NCI-H1092 (cell line): ENCODE measurements at places on chromosomes 1 and 21.

DNA sequence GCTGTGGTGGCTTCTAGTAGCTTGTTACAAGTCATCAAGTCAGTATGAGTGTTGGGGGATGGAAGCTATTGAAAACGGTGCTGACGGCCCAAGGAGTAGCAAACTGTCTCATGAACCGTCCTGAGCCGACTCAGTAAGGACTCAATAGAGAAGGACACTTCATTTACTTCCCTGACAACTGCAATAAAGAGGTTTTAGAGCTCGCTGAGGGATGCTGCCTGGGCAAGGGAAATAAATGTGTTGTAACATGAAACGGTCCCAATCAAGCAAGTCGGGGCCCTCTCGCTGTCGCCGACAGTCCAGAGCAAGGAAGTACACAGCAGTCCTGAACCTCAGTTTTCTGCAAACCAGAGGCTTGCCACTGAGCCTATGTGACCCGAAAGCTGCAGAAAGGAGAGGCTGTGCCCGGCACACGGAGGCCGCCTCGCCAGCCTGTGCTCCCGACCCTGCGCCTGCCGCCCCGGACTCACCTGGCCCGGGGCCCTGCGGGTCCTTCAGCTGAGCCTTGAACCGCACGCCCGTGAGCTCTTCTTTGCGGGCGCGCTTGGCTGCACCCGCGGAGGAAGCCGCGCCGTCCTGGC, 423 bp downstream of the URB1 start:
- DNase-seq: no peak

GRCh38 chr21:26776310-26777021, 68.7 kb downstream of the ADAMTS1 start:
- no peak for DNase-seq

GRCh38 chr1:82837766-82838465, 1037.2 kb downstream of the ADGRL2 start:
- DNase-seq: no peak

DNA sequence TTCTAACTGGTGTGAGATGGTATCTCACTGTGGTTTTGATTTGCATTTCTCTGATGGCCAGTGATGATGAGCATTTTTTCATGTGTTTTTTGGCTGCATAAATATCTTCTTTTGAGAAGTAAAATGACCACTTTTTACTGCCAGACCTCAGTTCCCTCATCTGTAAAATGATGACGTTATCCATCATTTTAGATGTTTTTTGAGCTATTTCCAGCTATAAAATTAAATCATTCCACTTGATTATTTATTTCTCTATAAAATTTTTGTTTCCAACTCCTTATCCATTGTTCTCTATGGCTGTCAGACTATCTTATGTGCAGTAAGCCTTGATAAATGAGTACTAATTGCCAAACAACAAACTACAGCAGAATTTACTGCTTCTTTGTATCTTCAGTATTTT, 33.2 kb downstream of the RGS5 start:
- no peak for DNase-seq

DNA sequence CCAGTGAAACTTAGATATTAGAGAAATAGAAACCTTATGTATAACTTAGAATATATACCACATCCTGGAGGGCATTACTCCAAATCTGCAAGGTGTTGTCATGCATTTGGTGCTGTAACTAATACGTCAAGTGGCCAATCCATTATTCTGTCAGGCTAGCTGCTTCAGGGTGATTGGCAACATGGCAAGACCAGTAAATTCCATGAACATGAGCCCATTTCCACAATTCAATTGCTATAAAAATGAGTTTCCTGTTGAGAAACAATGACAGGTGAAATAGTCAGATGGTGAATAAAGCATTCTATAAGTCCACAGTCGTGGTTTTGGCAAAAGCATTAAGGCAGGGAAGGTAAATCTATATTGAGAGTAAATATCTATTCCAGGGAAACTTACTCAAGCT, 566.0 kb downstream of the ADGRL2 start:
- no peak for DNase-seq

- no peak for DNase-seq
Measured at GRCh38 chr1:75124510-75124909, 9.7 kb upstream of the LHX8 start.

DNA sequence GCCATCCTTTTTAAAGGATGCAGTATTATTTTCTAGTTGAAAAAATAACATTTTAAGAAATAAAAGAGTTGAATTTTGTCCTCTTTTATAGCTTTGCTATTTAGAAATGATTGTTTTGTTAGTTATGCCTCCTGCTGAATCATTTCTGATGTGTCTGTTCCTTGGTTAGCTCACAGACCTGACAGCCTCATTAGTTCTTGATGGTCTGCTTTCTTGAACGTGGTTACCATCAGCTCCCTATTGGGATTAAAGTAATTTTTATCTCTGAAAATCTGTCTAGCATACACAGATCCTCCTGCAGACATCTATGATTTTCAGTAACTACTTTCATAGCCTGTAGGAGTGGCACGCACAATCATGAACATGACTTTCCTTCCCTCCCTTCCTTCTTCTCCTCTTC, 447.6 kb upstream of the B3GALT2 start:
- DNase-seq: no peak

GRCh38 chr1:185249563-185249962, 67.5 kb downstream of the IVNS1ABP start:
- DNase-seq: no peak

DNA sequence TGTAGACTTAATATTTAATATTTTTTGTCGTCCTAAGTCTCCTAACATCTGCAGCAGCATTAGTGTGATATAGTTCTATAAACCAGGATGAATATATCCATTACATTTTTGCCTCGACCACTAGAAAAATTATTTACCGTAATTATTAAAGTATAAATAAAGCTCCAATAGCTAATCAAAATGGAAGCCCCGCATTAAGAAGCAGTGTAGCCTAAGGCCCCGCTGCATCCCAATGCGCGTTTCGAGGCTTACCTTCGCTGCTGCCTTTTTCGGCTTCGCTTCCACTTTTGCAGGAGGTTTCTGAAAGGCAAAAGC, 891 bp downstream of the HMGN1 start:
- DNase-seq: no peak

DNA sequence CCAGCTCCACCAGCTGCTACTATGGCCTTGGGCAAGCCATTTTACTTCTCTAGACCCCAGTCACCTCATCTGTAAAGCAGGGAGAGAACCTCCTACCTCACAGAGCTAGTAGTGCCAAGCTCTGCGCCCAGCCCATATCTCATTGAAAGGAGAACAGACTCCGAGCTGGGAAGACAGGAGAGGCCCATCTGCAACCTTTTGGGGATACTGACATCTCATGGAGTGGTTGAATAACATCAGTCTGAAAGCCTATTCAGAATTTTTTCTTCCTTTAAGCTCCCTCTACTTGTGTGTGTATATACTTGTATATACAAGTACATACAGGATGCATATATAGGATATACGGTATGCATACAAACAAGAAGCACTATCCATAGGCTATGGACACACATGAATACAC, 279.5 kb upstream of the POU3F1 start:
- DNase-seq: no peak

DNA sequence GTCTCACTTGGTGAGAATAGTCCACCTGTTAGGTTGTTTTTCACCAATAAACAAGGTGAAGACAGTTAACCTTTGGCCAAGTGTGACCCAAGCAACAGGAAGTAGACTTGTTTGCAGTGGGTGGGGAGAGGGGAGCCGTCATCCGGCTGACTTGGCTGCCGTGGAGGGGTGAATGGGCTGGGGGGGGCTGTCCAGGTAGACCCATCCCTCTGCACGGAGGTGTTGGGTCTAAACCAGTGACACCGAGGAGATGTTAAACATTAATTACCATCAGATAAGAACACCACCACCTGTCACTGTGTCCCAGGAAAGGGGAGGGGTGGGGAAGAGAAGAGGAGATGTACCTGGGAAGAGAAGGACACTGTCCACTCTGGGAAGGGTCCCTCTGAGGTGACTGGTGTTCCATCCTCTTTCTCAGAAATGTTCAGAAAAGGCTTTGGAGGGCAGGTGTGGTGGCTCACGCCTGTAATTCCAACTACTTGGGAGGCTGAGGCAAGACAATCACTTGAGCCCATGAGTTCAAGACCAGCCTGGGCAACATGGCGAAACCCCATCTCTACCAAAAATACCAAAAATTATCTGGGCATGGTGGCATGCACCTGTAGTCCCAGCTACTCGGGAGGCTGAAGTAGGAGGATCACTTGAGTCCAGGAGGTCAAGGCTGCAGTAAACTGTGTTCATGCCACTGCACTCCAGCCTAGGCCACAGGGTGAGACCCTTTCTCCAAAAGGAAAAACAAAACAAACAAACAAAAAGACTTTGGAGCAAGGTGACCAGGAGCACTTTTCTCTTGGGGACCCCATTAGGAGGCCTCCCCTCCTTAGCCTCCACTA, 6.7 kb upstream of the MYOM3 start:
- no peak for DNase-seq

- no peak for DNase-seq
Measured at GRCh38 chr21:36915014-36915695, 51.3 kb downstream of the HLCS start.

DNA sequence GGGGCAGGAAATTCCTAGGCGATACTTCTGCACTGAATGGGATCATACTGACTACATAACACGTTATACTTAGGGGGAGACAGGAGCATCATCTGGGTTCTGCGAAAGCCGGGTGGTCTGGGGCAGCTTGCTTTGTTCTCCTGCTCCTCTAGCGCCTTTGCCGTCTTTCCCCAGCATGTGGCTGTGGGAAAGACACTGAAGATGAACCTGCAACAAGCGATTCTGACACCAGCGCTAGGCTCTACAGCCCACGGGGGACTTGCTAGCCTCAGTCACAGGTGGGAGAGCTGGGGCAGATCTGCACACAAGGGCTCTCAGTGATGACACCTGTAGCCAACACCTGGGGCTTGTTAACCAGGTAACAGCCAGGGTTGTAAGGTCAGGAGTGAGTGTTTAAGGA, 51.8 kb downstream of the CD46 start:
- no peak for DNase-seq

- no peak for DNase-seq
Measured at GRCh38 chr21:30924146-30924700, 42.8 kb upstream of the KRTAP11-1 start.

GRCh38 chr1:3318329-3318728, 136.1 kb upstream of the ARHGEF16 start:
- DNase-seq: no peak

DNA sequence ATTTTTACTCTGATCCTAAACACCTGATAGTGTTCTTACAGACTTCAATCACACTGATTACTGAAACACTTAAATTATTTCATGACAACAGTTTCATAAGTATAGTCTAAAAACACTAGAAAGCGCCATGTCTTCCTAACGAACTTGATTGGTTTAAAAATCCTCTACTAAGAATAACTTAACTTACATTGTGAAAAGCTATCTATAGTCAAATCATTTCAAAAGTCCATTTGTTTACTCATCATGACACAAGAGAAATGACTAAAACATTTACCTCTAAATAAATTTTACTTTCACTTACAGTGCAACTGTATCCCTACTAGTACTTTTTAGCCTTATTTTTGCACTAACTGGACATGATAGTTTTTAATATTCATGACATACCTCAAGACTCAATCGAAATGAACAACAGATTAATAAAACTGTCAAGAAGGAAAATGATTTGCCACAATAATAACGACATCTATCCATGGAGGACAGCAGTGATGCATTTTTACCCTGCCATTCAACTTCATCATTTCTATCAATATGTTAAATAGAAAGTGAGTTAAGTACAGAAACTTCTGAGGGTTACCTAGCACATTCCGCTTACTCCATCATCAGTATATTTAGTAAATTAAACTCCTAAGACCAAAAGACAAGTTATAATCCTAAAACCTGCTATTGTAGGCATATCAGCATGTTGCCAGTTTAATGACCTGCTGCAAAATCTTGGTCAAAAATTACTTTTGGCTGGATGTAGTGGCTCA, 38.4 kb downstream of the AHCTF1 start:
- DNase-seq: no peak

- DNase-seq: no peak
Measured at GRCh38 chr1:45012639-45013278, 705 bp downstream of the UROD start.

DNA sequence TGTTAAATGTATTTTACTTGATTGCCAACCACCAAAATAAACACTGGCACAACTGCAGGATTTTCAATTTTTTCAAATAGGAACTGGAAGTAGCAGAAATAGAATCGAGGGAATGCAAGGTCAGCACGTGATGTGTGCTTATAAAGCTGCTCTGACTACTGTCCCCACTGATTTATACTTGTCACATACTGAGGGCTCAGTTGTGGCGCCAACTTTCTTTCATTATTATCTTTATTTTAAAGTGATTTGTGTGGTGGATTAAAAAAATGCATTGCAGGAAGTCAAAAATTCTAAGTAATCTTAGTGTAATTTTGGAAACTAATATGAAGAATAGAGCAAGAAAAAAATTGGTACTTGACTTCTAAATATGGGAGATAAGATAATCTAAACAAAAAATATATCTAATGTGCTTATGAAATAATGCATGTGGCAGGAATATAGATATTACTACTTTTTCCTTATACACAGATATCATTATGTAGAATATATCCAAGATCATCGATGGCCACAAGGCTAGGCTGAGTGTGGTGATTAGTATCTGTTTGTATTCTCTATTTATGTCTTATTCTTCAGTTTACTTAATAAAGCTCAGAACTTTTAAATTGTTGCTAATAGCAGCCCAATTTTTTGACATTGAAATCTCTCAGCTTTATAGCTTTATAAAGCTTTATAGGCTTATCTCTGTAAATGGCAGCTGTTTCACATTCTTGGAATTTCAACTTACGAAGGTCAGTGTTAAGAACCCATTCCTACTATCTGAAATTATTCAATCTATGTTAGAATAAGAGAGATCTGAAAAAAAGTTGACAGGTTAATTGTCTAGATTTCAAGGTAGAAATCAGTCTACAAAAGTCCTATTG, 404.5 kb upstream of the ADAMTS5 start:
- no peak for DNase-seq

- DNase-seq: no peak
Measured at GRCh38 chr1:14970115-14970798, 183.3 kb upstream of the TMEM51 start.

- no peak for DNase-seq
Measured at GRCh38 chr1:228510803-228511413, 23.7 kb downstream of the RNF187 start.

DNA sequence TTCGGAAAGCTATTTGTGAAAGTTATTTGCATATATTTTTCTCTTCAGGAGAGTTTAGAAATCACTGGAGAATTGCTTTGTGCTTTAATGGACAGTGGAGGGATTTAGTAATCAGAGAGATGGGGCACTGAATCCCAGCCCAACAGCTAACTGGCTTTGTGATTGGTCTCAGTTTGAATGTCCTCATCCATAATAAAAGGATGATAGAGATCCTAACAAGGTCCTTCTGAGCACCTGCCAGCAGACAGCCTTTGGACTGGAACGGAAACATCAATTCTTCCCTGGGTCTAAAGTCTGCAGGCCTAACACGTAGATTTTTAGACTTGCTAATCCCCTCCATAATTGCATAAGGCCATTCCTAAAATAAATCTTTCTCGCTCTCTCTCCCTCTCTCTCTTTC, 112.0 kb upstream of the ADAMTS5 start:
- no peak for DNase-seq
